CD4-positive, alpha-beta T cell treated with Interleukin-17A for 1 hour (primary cell): ENCODE measurements at places on chromosomes 6 and 20.

DNA sequence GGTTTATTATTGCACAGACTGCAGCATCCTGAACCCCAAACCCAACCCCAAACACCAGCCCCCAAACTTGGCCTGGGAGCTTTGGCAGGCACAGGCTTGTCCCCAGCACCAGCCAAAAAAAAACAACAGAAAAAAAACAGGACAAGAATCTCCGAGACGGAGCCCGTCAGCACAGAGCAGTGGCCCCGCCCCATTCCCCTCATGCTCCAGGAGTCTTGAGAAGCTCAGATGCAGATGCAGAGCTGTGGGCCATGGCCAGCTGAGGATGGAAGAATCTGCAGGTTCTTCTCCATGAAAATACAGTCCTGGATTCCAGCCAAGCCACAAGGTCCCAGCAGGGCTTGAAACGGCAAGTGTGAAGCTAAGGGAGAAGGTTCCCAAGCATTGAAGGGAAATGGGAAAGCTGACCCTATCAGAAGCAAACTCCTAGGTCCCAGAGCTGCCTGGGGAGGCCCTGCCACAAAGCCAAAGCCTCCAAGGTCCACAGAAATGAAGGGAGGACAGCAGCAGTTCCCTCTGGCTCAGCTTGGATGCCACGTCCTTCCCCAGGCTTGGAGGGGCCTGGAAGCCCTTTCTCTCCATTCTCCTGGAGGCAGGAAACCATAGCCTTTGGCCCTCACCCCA, 75.2 kb downstream of the JPH2 start:
- no peak for DNase-seq

DNA sequence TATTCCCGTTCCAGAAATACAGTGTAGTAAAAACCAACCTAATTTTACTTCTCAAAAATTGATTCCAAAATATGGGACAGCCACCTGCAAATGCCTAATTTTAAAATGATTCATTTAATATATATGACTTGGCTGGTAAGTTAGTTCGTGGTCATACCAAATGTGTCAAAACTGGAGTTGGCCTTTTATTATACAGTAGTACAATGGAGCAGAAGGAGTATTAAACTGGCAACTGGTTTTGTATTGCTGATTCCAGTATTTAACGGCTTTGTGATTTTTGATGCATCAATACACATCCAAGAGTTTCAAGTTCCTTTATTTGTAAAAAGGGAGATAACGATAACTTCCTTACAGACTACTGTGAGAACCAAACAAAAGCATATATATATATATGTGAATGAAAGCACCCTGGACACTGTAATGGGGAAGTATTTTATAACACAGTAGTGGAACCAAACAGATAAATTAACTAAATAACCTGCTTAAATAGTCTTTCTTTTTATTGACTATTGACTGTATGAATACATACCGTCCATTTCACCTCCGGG, 24.8 kb downstream of the SAMHD1 start:
- DNase-seq, result no peak

GRCh38 chr6:51788121-51788520, 299.3 kb downstream of the PKHD1 start:
- DNase-seq, result no peak

DNA sequence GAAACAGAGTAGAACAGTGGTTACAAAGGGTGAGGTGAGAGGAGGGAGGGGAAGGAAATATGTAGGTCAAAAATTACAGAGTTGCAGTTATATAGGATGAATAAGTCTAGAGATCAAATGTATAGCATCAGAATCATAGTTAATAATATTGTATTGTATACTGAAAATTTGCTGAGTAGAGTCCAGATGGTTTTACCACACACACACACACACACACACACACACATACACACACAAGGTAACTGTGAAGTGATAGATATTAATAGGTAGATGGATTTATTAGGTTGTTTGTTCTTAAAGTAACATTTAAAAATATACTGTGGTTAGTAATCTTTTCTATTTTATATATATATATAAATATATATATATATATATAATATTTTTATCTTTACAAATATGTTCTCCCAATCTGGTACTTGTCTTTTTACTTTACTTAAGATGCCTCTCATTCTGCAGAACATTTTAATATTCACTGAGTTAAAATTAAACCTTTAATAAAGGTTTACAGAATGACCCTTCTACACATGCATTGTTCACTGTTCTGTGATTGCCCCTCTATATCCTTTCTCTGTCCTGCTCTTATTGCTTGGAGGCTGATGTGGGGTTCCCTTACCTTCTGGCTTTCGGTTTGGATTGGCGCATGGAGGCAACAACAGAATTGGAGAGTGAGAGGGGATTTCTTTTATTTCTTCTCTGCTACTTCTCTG, 408 bp downstream of the PTCHD4 start:
- DNase-seq, result no peak

GRCh38 chr6:118296129-118296901, 251.8 kb upstream of the PLN start:
- no peak for DNase-seq

DNA sequence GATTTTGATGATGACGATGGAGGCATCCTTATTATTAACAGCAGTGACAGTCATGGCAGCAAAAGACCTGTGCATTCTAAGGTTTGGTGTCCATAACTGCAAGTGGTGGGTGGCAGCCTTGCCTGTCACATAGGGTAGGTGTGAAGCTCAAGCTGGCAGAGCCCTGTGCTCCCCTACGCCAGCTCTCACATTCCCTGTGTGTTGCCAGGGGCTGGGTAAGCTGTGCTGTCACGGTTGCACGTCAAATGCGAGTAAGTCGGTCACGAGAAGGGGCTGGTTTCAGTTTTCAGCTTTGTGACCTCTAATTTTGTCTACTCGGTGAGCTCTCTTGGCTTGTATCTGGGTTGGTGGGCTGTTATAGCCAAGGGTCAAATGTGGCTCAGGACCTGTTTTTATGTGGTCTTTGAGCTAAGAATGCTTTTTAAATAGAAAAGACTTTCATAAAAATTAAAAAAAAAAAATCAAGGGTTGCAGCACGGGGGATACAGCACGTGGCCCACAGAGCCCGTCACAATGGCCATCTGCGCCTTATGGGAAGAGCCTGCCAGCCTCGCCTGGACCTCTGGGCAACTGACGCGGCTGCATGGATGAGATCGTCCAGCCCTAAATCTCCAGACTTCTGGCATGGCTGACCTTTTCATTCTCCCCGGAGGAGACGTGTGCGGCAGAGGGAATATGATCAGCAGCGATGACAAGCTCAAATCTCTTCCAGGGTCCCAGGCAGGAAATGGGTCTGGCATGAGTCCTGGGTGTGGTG, 148.5 kb downstream of the PHACTR3 start:
- no peak for DNase-seq

GRCh38 chr6:71531006-71531405, 242.4 kb downstream of the OGFRL1 start:
- DNase-seq, result no peak

GRCh38 chr6:12815089-12815488, 98.5 kb downstream of the PHACTR1 start:
- no peak for DNase-seq

GRCh38 chr6:140285471-140285870, 911.0 kb upstream of the CITED2 start:
- DNase-seq, result no peak

DNA sequence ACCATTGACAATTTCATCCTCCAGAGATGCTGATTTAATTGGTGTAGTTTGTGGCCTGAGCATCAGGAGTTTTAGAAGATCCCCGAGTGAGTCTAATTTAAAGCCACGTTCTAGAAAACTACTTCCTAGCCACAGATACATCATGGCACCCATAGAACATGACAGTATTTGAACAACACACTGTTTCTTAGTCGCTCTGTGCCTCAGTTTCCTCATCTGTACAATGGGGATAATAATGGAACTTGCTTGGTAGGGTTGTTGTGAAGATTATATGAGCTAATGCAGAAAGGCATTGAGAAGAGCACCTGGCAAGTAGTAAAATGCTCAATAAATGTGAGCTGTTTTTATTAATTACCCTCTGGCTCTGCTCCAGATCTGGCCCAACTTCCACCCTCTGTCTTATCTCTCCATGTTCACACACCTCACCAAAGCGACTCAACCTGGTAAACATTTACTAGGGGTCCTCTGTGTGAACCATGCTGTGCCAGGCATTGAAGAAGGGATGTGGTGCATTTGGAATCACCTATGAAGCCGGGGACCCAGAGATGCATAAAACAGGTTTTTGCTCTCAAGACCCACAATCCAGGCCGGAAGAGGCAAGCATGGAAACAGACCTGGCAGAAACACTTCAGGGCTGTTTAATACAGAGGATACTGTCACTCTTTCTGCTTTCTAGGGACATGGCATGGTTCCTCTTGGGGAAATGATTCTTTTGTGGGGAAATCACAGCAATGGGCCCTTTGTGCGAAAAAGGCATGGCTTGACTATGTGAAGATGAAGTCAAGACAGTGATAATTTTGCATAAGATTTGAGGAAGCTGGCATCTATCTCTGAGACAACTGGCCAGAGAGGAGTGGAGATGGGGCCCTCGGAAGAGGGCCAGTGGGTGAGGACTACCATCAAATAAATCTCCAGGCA, 16.2 kb upstream of the MRPS18A start:
- DNase-seq, result no peak
